ENCODE measurements at places on chromosomes 12 and 14.

DNA sequence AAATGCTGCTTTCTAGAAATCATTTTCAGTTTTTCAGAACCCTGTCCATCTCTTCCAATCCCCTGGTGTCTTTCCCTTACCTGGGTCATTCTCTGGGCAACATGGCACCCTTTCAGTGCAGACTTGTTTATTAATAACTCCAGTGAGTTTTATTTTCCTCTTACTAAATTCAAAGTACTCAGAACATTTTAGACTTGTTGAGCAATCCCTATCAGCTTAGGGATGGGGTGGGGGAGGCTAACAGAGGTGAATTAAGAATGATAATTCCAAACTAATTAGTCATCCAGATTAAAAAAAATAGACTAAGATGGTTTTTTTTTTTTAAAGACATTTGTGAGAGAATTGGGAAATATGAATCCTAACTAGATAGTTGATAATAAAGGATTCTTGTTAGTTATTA is 10.7 kb downstream of the GPRC5A start:
- DNase-seq: peak; percentile 67

GRCh38 chr12:15830538-15830937 is 41.4 kb upstream of the EPS8 start:
- DNase-seq: no peak

- no peak for DNase-seq
Observed at GRCh38 chr12:67428431-67428830, 159.3 kb downstream of the CAND1 start.

DNA sequence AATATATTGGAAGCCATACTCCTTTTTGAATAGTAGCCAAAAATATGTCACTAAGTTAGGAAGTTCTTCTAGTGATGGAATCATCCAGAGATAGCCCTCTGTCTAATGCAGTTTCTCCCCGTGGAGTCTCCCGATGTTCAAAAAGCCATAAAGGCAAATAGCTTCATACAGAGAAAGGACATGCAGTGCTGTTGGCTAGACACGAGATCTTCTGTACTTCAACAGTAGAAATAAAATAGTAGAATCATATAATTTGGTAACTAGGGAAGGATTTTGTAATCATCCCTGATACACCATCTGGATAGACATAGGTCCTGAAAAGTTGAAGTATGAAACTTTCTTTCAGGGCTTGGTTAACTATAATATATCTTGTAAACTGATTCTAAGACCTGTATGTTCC is 27.6 kb downstream of the LRFN5 start:
- no peak for DNase-seq

GRCh38 chr12:124592481-124593160 is 25.2 kb upstream of the NCOR2 start:
- DNase-seq: no peak

DNA sequence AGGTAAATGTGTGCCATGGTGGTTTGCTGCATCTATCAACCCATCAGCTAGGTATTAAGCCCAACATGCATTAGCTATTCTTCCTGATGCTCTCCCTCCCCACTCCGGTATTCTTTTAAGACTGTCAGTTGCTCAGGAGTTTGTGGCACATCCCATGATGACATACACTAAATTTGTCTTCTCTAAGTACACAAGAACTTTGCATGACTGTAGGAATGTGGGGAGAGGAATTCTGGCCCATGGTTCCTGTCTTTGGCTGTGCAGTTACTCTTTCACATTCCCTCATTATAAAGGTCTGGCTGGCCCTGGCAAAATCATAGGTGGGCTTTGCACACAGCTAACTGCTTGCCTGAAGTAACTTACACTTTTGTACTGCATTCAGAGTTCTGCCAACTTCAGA is 30.3 kb downstream of the HMGA2 start:
- no peak for DNase-seq

DNA sequence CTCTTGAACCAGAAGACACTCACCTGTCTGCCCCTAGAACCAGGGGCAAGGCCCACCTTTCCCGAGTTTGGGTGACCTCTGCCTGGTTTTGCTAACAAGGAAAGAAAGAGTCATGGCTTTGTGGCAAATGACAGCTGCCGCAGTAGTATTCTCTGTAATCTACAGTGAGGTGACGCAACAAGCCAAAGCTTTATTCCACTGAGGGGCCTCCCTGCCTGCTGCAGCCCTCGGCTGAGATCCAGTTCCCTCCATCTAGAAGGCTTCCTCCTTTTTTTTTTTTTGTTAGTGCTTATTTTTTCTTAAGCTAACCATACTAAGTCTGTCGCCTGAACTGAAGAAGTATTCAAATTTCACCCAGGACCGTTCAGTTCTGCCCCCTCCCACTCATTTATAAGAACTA is 142.3 kb upstream of the TMCC3 start:
- no peak for DNase-seq

DNA sequence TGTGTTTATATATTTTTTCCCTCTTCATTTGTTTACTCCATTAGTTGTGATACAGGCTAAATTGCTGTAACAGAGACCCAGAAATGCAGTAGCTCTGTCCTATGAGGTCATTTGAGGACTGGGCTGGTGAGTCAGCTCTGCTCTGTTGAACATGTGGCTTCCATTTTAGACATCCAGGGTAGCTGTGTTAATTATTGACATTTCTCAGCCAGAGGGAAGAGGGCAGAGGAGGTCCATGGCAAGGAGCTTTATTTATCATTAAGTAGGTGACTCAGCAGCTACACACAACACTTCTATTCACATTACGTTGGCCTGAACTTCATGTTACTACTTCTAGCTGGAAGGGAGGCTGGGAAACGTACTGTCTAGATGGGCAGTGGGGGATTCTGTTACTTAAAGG is 85.4 kb downstream of the PTCSC3 start:
- DNase-seq: peak; percentile 80

- DNase-seq: no peak
Observed at GRCh38 chr12:69351462-69352236, 3.5 kb downstream of the LYZ start.

- no peak for DNase-seq
Observed at GRCh38 chr14:26392498-26392897, 205.3 kb downstream of the NOVA1 start.

GRCh38 chr12:29792853-29793252 is 9.1 kb upstream of the TMTC1 start:
- DNase-seq: no peak

- DNase-seq: no peak
Observed at GRCh38 chr14:55297611-55298499, 26.6 kb downstream of the FBXO34 start.

DNA sequence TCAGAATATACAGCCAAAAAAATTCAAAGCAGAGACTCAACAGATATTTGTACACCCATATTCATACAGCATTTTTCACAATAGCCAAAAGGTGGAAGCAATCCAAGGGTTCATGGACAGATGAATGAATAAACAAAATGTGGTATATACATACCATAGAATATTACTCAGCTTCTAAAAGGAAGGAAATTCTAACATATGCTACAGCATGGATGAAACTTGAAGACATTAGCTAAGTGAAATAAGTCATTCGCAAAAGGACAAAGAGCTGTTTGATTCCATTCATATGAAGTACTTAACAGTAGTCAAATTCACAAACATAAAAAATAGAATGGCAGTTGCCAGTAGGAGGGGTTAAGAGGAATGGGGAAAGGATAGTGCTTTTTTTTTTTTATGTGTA is 91.8 kb upstream of the ARID2 start:
- DNase-seq: no peak

DNA sequence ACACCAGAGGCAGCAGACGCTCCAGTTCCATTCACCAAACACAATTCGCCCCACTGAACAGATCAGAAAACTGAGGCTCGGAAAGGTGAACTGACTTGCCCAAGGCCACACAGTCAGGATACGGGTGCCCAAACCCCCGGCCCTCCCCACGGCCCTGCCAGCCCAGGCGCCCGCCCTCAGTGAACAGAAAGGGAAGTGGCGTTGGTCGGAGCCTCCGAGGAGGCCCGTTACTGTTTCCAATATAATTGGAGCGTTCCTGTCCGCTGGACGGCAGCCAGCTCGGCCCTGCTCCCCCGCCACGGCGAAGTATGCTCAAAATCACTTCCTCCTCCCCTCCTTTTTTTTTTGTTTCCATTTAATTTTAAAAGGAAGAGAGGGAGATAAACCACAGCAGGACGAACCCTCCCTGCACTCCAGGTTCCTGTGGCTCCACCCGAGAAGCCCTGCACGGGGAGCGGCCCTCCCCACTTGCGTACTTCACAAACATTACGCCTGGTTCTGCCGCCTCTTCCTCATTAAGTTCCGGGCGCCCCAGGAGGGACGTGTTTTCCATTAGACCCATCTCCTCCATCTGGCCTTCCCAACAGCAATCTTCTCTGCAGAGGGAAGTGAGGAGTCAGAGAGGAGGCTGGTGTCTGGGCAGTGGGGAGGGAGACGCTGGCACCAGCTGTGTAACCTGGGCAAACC is 61.1 kb downstream of the NCOR2 start:
- no peak for DNase-seq

- DNase-seq: no peak
Observed at GRCh38 chr12:123671876-123672275, 963 bp downstream of the TCTN2 start.

GRCh38 chr14:105880616-105881015 is 354.2 kb downstream of the TMEM121 start:
- no peak for DNase-seq

- no peak for DNase-seq
Observed at GRCh38 chr14:95956601-95957460, 80.2 kb downstream of the TUNAR start.

DNA sequence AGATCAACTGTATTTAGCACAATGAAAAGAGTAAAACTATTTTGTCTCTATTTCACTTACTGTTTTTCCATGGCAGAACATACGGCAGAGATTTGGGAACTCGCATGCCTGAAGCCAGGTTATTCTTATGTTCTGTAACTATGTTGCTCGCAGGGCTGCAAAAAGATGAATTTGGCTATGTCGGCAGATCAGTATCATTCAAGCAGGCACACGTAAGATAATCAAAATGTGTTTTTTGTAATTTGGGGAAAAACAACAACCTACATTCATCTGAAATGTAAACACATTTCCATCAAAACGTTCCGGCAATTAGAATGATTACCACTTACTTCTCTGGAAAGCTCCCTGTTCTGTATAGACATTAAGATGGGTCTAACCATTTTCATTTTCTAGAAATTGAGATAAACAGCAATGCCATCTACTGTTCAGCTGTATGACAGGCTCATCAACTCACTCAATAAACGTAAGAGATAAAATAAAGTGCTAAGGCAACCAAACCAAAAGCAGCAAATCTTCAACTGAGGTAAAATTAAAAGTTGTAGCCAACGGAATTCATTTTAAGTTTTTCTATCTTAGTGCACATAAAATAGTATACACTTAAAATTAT is 13.0 kb downstream of the GTSF1 start:
- DNase-seq: no peak

DNA sequence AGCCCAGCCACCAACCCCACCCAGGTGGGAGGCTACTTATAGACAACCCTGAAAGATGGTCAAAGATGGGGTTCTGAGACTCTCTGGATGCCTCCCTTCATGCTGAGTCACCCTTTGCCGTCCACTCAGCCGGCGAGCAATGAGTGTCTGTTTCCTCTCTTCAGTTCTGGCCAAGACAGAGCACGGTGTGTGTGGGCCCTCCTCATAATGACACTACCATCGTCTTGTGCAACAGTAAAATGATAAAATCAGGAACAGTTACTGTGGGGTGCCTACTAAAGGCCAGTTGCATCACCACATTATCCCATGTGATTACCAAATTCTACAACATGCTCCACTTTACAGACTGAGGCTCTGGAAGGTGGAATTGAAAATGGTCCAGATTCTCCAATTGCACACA is 7.0 kb upstream of the BDKRB1 start:
- no peak for DNase-seq

DNA sequence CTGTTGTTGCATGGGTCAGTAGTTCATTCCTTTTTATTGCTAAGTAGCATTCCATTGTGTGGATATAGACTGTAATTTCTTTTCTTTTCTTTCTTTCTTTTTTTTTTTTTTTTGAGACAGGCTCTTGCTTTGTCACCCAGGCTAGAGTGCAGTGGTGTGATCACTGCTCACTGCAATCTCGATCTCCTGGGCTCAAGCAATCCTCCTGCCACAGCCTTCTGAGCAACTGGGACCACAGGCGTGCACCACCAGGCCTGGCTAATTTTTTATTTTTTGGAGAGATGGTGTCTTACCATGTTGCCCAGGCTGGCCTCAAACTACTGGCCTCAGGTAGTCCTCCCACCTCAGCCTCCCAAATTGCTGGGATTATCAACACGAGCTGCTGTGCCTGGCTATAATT is 5.2 kb downstream of the ATP6V0A2 start:
- DNase-seq: no peak

DNA sequence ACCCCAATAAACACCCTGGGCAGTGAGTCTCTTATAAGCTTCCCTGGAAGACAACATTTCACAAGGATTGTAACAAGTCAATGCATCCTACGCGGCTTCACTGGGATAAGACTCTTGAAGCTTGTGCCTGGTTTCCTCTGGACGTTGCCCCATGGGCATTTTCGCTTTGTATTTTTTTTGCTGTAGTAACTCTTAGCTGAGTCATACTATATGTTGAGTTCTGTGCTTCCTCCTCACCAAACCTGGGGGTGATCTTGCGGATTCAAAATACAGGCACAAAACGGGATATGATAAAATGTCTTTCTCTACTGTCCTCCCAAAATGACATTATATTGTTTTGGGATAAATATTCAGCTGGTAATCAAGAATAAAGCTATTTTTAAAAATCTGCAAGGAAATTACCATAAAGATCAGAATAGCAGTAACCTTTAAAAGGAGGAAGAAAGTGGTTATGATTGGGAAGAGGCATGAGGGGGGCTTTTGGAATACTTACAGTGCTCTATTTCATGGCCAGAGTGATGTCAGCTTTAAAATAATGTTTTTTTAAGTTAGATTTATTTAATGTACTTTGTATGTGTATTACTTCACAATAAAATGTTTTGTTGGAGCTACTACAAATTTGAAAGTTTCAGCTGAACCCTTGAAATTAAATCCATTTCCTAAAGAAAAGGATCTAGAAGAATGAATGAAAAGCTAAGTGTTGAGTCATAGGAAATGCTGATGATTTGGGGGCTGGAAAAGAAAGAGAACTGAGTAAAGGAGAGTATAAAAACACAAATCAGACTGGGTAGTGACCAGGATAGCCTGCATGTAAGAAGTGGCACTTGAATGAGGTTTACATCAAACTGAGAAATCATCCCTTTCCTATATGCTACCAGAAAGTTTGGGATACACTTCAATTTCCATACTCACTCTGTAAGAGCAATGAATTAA is 14.7 kb downstream of the BTBD7 start:
- DNase-seq: no peak

DNA sequence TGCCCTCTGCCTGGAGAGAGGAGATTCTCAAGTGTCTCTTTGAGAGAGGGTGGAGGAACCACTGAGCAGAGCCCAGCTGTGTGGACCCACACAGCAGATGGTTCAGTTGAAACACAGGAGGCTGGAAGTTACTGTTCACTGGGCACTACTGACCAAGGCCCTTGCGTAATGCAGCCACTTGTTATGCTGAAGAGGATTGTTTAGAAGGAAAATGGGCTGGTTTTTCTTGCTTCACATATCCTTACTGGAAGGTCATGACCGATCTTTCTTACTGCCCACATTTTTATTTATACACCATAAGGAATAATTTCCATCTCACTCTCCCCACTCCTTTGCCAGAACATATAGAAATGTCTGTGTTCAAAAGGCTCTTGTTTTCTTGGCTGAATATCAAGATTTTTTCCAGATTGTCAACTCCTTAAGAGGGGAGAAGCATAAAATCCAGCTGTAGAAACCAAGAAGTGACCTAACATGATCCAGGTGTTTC is 375.1 kb upstream of the DDHD1 start:
- no peak for DNase-seq
